Stimulated activated CD4-positive, alpha-beta T cell treated with anti-CD3 and anti-CD28 coated beads, Interleukin-2, amount 100 ng/mL, for 24 hours (primary cell): ENCODE measurements at places on chromosomes 6 and 20.
A peak's percentile ranks its signal among the peaks of the same experiment; 100 is the strongest.

DNA sequence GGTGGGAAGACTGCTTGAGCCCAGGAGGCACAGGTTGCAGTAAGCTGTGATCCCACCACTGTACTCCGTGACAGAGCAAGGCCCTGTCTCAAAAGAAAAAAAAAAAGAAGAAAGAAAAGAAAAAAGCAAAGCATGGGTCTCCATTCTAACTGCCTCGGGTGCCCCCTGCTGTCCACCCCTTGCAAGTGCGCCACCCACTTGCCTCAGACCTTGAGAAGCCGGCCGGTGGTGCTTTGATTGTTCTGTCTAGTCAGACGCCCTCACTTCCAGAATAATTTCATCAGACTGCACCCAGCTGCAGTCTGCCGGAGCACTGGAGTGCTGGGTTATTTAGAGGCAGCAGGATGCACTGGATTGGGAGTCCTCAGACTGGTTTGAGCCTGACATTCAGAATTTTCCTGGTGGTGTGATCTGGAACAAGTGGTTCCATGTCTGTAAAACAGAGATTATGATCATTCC lies 17.6 kb upstream of the TM9SF4 start:
- peak; percentile 86 for DNase-seq

GRCh38 chr6:35259948-35260590 lies 534 bp downstream of the ZNF76 start:
- DNase-seq = peak; percentile 76

DNA sequence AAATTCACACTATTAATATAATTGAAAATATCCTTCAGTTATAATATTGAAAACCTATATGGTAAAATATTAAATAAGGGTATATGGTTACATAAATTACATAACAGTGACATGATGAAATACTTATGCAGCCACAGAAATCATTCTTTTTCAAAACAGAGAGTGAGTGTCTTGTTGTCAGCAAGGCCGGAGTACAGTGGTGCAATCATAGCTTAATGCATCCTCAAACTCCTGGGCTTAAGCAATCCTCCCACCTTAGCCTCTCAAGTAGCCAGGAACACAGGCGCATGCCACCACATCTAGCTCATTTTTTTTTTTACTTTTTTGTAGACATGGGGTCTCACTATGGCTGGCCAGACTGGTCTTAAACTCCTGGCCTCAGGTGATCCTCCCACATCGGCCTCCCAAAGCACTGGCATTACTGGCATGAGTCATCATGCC lies 40.4 kb downstream of the FAM8A1 start:
- no peak for DNase-seq

- no peak for DNase-seq
Observed at GRCh38 chr20:63664143-63664851, 6.2 kb downstream of the RTEL1 start.

GRCh38 chr6:111743862-111744692 lies 129.2 kb downstream of the FYN start:
- DNase-seq = no peak

GRCh38 chr6:162332365-162332764 lies 395.2 kb downstream of the PRKN start:
- DNase-seq = no peak

DNA sequence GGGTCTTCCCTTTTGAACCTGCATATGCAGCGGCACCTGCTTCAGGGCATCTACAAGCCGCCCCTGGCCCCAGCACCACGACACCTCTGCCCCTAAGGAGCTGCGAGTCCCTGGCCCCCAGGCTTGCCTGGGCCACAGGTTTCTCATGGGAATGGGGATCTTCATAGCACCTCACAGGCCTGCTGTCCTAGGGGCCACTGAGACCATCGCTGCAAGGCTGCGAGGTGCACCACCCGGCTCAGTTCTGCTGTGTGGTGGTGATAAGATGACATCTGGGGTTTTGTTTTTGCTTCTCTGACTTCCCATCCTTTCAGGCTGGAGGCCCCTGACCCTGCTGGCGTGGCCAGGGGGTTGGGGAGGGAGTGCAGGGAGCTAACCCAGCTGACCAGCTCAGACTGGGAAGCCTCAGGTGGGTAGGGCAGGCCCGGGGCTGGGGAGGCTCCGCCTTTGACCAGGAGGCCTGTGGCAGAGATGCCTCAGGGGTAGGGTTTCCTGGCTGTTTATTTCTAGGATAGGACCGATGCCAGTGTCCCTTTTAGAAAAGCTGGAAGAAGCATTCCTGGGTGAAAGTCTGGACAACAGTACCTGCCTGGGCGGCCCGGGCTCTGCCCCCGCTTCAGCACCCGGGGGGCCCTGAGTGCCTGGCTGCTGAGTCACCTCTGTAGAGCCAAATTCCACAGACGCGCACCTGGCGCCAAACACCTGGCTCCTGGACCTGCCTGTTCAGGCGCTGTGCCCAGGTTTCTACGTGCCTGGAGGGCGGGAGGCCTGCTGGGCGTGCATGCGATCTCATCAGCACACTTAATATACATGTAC lies 264.7 kb downstream of the DLL1 start:
- DNase-seq = no peak

- no peak for DNase-seq
Observed at GRCh38 chr6:12348530-12349511, 58.7 kb downstream of the EDN1 start.

GRCh38 chr20:4846821-4847220 lies 125.1 kb downstream of the PRND start:
- DNase-seq = no peak

- no peak for DNase-seq
Observed at GRCh38 chr6:76035713-76036112, 36.7 kb downstream of the IMPG1 start.

DNA sequence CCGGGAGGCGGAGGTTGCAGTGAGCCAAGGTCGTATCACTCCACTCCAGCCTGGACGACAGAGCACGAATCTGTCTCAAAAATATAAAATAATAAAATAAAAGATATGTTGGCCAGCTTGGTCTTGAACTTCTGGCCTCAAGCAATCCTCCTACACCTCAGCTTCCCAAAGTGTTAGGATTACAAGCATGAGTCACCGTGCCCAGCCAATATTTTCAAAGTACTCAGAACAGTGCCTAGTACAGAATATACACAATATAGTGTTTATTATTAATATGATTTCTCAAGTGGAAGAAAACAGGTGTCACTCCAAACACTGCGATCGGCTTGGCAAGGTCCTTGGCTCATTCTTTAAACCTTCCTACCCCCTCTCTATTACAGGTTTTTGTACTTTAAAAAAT lies 3.1 kb downstream of the FAM210B start:
- no peak for DNase-seq
